ENCODE measurements at places on chromosomes 2 and 18.

DNA sequence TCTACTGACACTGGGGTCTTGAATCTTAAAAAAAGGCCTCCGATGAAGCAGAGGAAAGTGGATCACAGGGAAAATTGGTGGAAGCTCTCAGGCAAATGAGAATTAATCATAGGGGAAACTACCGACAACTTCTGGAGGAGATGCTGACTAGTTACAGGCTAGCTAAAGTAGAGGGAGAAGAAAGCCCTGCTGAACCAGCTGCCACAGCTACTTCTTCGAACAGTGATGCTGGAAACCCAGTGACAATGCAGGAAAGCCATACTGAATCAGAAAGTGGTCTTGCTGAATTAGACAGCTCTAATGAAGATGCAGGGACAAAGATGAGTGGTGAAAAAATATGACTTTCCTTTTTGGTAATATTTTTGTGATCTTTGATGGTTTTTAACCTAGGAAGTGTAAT, 44.9 kb upstream of the SLC3A1 start:
- DNase-seq: no peak

GRCh38 chr18:14916851-14917250, 168.9 kb downstream of the ANKRD30B start:
- no peak for DNase-seq

GRCh38 chr2:43190311-43191052, 35.9 kb downstream of the ZFP36L2 start:
- no peak for DNase-seq

DNA sequence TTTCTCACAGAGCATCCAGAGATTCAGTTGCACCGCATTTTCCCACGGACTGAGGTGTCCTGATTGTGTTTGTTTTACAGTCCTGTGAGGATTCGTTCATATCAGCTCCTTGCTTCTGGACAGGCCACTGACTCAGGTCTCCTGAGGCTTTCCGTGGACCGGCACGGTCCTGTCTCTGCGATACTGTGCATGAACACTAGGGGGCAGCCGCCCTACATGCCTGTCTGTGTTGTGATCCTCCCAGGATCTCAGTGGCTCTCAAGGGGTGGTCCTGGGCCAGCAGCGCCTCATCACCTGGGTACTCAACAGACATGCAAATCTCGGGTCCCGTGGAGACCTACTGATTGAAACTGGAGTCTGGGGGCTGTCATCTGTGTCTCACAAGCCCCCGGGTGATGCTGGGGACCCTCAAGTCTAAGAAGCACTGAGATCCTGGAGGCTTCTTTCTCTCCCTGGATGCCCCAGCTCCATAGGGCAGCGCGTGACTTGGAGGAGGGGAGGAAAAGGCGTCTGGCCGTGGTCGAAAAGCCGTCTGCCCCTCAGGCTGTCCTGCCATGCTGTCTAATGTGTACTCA, 28.9 kb downstream of the IL1R2 start:
- peak; percentile 76 for DNase-seq

DNA sequence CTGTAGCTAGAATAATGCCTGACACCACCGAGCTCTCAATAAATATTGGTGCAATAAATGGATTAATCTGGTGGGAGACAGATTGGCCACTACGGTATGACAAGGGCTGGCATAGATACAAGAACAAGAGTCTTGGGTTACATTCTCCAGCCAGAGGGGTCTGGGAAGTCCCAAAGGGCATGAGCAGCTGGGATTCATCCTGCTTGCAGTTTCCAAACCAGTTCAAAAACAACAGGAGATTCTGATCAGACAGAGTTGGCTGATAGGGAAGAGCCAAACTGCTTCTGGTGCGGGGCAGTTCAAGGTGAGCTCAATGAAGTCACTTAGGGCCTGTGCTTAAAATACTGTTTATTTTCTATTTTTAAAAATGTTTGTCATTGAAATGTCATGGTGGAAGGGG, 266.9 kb downstream of the TNS1 start:
- DNase-seq: no peak

DNA sequence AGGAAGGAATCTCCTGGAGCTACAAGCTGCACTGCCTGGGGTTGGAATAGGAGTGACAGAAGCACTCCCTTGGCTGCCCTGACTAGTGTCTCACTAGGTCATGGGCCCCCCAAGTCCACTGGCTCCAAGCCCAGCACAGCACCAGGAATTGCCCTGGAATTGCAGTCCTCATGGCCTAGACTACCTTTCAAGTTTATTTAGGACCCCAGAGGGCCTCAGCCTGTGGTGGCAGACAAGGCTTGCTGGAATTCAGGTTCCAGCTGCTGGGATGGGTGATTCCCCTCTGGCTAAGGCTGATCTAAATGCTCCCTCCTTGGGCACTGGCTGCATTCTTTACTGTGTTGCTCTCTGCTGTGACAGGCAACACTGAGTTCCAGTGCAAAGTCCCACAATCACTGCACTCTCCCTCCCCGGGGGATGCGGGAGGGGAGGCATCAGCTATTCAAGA, 14.0 kb downstream of the STRADB start:
- no peak for DNase-seq

DNA sequence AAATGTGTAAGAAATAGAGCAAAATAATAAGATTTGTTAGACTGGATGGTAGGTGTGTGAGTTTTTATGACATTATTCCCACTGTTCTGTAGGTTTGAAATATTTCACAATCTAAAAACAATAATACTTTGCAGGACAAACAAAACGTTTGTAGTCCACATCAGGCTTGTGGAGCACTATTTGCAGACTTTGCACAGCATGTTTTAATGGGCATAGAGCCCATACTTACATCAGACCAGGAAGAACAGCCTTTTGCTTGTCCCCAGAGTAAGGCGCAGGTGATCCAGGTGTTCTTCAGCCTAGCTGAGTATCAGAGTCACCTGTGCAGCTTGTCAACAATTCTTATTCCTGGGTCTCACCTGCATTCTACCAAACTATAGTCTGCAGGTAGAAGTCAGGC, 9.1 kb upstream of the STK39 start:
- DNase-seq: no peak

DNA sequence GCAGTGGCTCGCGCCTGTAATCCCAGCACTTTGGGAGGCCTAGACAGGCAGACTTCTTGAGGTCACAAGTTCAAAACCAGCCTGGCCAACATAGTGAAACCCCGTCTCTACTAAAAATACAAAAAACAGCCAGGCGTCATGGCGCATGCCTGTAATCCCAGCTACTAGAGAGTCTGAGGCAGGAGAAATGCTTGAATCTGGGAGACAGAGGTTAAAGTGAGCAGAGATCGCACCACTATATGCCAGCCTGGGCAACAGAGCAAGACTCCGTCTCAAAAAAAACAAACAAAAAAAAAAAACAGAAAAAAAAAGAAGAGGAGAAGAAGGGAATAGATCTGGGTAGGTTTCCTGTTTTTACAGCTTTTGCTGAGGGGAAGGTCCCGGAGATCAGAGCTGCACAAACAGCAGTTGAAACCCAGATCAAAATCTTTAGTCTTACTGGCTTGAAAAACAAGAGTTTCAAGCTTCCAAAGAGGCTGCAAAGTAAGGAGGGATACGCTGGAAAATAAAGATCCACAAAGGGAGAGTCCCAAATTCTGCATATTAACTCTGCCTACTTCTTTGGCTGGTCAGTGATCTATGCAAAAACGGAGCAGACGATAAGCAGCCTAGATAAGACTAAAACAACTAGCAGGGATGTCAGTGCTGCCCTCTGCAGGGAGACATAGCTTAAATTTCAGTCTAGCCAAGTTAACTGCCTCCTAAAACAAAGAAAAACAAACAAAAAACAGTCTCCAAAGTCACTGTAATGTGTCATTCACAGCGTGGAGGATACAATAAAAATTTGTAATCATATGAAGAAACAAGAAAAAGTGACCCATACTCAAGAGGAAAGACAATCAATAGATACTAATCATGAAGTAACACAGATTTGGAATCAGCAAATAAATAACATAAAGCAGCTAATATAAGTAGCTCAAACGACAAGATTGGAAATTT, 74.1 kb downstream of the TLK1 start:
- DNase-seq: peak; percentile 45

DNA sequence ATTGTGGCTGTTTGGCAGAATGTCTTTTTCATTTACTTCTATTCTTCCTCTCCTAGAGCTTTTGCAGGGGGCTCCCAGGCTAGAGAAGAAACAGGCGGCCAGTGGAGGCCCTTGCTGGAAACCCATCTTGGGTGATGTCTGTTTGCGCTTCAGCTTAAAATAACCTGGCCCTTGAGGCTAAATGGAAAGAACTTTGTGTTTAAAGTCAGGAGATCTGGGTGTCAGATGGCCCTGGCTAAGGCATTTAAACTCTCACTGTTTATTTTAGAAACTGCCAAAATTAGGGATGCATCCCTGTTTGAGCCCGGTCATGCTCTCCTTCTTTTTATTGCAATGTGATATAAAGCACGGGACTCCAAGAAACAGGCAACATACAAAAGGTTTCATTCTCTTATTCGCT, 118.4 kb upstream of the RMP24 start:
- DNase-seq: no peak

DNA sequence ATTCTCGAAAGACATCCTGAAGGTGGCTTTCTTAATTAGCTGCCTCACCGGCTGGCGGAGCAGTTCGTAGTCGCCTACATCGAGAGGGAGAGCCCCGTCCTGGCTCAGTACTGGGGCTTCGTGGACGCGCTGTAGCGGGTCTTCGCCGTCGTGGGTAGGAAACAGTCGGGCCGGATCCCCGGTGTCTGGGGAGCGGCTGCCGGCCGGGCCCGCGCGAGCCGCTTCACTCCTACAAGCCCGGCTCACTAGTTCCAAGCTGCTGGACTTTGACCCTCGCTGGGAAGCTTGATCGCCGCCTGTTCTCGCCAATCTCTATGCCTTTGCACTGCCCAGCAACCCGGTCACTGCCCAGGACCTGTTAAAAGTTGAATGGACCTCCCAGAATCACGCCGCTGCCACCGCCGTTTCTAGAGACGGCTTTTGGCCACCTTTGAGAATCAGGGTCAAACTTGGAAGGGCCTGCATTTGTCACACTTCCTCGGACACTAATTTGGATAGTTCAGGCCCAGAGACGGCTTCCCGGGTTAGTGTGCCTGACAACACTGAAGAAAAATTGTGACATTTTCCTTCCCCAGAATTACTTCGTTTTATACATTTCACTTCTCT, 41.4 kb upstream of the AKAIN1 start:
- peak; percentile 7 for DNase-seq

- peak; percentile 7 for DNase-seq
These were observed 28.9 kb upstream of the CNOT11 start for GRCh38 chr2:101223814-101224231.

DNA sequence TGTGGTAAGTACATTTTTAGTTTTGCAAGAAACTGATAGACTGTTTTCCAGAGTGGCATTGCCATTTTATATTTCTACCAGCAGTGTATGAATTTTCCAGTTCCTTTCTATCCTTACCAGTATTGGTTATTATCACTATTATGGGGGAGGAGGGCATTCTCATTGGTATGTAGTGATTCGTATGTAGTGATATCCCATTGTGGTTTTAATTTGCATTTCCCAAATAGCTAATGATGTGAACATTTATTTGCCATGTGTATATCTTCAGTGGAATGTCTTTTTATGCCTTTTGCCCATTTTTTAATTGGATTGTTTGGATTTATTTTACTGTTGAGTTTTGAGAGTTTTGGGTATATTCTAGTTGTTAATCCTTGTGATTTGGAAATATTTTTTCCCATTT, 16.9 kb downstream of the EIF5B start:
- no peak for DNase-seq

- no peak for DNase-seq
These were observed 75.1 kb downstream of the RFTN2 start for GRCh38 chr2:197600306-197600705.
